Nephron progenitor cell (in vitro differentiated cells): ENCODE measurements at places on chromosomes 1 and 21.

GRCh38 chr1:221118938-221119320, 239.7 kb downstream of the HLX start:
- no peak for DNase-seq

GRCh38 chr1:226983992-226984364, 43.9 kb downstream of the COQ8A start:
- DNase-seq: no peak

DNA sequence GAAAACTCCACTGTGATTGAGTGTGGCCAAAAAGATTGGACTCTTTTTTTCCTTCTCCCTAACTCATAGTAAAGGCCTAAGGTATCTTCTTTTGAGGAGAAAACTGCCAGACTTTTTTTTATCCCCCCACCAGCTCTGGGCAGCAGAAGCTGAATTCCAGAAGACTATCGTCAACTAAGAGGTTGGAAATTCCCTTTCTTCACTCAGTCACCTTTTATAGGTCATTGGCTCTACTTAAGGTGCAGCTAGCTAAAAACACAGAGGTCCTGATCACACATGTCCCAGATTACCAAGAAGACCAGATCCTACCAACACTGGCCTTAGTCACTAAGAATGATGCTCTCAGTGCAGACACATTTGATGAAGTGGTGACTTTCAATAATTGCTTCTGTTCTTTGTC, 1441.2 kb downstream of the PLA2G4A start:
- no peak for DNase-seq

- no peak for DNase-seq
Measured at GRCh38 chr1:79716447-79716846, 709.9 kb upstream of the ADGRL4 start.

DNA sequence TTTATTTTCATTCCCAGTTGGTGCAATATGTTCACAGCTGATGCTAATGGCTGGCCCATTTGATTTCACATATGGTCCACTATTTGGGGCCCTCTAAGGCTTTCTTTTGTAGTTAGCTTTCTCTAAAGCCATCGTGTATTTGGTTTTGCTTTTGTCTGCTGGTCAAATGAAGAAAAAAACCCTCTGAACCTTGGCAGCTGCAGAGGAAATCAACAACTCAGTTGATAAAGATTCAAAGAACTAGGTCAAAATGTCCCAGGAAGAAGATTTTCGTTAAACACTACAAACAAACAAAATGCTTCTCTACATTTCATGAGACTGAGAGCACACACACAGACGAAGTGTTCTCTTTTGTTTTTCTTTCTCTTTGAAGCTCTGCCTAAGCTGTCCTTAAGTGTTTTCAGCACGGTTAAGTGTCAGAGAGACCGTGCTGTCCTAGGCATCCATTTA, 655.0 kb downstream of the RWDD3 start:
- no peak for DNase-seq

- no peak for DNase-seq
Measured at GRCh38 chr1:193661385-193661784, 475.0 kb upstream of the B3GALT2 start.

DNA sequence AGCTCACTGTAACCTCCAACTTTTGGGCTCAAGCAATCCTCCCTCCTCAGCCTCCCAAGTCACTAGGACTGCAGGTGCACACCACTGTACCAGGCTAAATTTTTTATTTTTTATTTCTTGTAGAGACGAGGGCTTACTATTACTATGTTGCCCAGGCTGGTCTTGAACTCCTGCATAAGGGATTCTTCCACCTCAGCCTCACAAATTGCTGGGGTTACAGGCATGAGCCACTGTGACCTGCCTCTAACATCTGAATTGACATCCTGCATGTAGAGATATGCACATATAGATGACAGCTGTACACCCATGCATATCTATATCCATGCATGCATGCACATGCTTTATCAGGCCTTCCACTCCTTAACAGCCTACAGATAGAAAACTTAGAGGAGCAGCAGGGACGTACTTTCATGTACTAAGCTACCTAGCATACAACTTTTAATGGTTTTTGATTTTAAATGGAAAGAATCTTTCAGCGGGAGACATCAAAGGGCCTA, 740.9 kb upstream of the TPTE start:
- DNase-seq: no peak

- no peak for DNase-seq
Measured at GRCh38 chr1:42449256-42449655, 6.6 kb downstream of the ZMYND12 start.

- DNase-seq: no peak
Measured at GRCh38 chr1:73980324-73981040, 217.5 kb downstream of the LRRIQ3 start.

- DNase-seq: no peak
Measured at GRCh38 chr1:241611063-241611462, 29.1 kb downstream of the CHML start.

DNA sequence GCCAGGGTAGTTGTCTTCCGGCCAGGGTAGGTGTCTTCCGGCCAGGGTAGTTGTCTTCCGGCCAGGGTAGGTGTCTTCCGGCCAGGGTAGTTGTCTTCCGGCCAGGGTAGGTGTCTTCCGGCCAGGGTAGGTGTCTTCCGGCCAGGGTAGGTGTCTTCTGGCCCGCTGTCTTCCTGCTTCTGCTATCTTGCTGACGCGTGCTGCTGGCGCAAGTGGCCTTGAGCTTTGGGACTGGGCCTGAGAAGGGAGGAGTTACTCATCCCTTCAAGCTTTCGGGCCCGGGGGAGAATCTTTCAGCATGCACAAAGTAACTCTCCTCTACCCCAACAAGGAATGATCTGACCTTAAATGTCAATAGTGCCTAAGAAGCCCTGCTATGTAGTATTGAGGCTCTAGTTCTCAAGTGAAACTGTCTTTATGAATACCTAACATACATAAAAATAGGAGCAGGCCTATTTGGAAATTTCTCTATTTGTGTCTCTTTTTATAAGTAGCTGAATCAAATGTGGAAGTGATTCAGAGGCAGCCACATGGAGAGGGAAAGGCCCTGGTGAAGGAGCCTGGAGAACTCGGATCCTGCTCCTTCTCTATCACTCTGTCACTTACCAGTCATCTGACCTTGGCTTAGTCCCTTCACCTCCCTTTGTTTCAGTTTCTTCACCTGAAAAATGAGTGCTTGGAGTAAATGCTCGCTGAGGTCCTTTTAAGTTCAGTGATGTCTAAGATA, 65.6 kb downstream of the RGL1 start:
- no peak for DNase-seq

GRCh38 chr1:54792686-54793282, 8.3 kb downstream of the TTC22 start:
- DNase-seq: peak; percentile 60

- DNase-seq: no peak
Measured at GRCh38 chr1:38899560-38899959, 18.2 kb upstream of the GJA9 start.

DNA sequence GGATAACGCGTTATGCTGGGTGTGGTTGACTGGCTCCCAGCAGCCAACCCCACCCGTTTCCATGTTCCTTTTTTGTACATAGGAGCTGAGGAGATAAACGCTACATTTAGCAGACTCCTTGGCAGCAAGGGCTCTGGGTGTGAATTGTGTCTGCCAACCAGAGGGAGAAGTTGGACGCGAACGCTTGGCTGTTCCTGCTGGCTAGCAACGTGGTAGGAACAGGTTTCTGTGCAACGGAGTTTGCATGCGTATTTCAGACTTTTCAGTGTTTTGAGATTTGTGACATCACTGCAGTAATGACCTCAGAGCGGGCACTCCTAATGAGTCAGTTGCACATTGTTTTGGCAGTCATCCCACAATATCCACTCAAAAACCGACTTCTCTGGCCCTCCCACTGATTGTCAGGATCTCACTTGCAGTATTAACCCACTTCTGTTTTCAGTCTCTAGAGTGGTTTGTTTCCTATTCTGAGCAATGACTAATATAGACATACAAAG, 98.7 kb upstream of the RGS1 start:
- no peak for DNase-seq

GRCh38 chr21:45546636-45547544, 4.7 kb upstream of the SLC19A1 start:
- DNase-seq: no peak

GRCh38 chr21:33302796-33303195, 22.0 kb upstream of the IFNAR1 start:
- no peak for DNase-seq

DNA sequence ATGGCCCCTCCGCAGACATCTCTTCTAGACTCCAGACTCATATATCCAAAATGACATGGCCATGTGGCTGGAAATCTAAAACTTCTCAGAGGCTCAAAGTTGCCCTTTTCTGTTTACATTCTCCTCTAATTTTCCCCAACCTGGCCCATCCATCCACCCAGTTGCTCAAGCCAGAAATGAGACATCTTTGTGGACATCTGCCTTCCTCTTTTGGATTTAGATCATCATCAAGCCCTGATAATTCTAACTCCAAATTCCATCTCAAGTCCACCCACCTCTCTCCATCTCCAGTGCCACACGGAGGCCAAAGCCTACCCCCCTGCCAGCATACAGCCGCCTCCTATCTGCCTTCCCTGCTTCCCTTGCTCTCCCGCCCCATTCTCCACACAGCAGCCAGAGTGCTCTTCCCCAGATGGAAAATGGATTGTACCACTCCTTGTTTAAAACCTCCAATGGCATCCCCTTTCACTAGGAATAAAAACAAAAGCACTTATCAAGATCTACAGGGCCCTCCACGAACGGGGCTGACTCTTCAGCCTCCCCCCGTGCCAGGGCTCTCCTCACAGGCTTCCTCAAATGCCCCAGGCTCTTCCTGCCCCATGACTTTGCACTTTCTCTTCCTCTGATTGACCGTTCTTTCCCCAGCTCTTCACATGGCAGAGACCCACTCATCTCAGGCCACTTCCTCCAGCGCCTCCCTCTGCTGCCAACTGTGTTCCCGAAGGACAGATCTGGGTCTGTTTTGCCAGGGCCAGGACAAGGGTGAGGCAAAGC, 40.1 kb downstream of the SYT6 start:
- DNase-seq: no peak

- DNase-seq: peak; percentile 90
Measured at GRCh38 chr21:45136927-45137611, 62.7 kb downstream of the ADARB1 start.

GRCh38 chr1:62590255-62590969, 6.9 kb upstream of the ANGPTL3 start:
- no peak for DNase-seq

DNA sequence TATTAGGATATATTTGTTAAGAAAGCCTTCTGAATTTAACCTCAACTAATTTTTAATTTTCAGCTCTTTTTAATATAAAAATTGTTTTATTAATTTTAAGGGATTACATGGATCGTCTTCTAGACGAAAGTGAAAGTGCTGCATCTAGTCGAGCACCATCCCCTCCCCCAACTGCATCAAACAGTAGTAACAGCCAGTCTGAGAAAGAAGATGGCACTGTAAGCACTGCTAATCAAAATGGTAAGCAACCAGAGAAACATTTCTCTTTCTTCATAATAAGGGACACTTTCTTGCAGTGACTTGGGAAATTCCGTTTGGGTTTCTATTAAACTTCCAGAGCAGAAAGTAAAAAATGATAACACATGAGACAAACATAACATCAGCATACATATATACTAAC, 56.9 kb downstream of the MIER1 start:
- no peak for DNase-seq

DNA sequence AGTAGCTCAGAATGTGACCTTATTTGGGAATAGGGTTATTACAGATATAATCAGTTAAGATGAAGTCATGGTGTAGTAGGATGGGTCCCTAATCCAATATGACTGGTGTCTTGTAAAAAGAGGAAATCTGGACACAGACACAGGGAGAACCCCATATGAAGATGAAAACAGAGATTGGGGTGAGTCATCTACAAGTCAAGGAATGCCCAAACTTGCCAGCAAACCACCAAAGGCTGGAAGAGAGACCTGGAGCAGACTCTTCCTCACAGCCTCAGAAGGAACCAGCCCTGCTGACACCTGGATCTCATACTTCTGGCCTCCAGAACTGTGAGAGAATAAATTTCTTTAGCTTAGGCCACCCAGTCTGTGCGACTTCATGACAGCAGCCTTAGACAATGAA, 29.9 kb downstream of the KRTAP19-8 start:
- DNase-seq: no peak

DNA sequence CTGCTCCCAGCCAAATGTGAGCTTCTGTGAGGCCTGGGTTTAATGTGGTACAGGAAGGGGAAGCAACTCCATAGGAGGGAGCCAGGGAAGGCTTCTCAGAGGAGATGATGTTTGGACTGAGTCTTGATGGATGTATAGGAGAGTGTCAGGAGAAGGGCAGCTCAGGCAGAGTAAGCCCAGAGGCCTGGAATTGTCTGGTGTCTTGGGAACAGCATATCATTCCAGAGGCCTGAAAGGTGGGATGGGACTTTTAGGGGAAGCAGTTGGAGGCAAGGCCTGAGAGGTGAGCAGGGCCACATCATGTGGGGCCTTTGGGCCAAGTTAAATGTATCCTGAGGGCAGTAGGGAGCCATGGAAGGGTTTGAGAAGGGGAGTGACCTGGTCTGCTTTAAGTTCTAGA, 148.6 kb upstream of the WNT4 start:
- no peak for DNase-seq

- no peak for DNase-seq
Measured at GRCh38 chr1:187985897-187986654, 1157.3 kb downstream of the PLA2G4A start.

DNA sequence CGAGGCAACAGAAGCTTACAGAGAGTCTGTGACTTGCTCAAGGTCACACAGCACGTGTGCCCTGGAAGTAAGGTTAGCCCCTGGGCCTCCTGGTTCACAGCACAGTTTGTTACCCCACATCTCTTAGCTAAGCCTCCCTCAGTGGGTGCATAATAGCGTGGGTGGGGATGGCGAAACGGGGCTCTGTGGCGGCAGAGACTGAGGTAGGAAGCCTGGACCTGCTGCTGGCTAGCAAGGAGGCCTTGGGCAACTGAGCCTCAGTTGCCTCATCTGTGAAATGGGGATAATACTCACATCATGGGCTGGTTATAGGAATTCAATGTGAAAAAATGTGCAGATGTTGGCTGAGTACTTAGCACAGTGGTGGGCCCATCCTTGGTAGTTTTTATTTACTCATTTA, 596 bp downstream of the PADI4 start:
- DNase-seq: no peak

GRCh38 chr1:233614743-233615521, 1.0 kb downstream of the KCNK1 start:
- peak; percentile 13 for DNase-seq

- DNase-seq: no peak
Measured at GRCh38 chr1:190453550-190453949, 24.1 kb downstream of the BRINP3 start.

GRCh38 chr1:229732061-229732460, 106.0 kb downstream of the URB2 start:
- no peak for DNase-seq

DNA sequence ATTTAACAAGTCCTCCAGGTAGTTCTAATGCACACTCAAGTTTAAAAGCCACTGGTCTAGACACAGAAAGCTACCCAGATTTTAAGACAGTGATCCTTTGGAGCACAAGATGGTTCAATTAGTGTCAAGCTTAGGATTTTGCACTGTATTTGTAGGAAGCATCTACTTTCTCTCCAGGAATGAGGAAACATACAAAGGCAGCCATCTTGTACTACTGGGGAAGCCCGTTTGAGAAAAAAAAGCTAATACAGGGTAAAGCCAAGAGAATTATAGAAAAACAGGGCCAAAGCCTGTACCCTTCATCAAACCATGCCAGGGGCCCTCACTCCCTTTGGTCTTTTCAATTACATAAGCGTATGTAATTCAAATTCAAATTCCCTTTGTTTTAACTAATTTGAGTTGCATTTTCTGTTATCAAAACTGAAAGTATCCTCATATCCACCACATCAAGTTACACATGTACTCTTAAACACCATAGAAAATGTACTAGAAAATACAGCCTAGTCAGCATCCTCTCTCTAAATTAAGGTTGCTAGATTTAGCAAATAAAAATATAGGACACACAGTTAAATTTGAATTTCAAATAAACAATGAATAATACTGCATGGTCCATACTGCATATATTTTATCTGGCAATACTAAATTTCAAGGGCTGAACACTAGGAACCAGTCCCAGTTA, 17.4 kb downstream of the PIK3R3 start:
- DNase-seq: no peak
